ENCODE measurements at places on chromosomes 6 and 20.

- no peak for DNase-seq
Observed at GRCh38 chr6:1406306-1407072, 17.1 kb downstream of the FOXF2 start.

- no peak for DNase-seq
Observed at GRCh38 chr6:30603961-30604360, 13.1 kb downstream of the PPP1R10 start.

DNA sequence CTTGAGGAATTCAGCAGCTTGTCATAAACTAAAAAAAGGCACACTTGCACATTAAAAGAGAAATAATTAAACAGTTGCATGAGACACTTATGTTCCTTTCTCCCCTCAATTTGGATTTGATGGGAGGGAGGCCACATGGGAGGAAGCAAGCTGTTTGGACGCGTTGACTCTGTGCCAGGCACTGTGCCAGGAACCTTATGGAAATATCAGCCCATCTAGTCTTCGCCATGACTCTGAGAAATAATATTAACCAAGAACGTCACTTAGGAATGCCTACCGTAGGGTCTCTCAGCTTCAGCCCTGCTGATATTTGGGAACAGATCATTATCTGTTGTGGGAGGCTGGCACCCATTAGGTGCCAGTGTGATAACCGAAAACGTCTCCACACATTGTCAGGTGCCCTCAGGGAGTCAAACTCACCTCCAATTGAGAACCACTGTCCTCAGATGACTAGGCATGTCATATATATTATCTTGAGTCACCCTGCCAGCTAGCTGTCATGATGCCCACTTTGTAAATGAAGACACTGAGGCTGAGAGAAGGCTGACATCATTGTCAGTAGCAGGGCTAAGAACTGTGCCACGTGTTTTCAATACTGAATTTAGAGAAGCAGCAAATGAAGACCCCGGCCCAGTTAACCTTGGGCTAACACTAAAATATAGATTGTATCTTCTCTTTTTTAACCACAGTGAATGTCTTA lies 36.1 kb downstream of the EYA2 start:
- no peak for DNase-seq

DNA sequence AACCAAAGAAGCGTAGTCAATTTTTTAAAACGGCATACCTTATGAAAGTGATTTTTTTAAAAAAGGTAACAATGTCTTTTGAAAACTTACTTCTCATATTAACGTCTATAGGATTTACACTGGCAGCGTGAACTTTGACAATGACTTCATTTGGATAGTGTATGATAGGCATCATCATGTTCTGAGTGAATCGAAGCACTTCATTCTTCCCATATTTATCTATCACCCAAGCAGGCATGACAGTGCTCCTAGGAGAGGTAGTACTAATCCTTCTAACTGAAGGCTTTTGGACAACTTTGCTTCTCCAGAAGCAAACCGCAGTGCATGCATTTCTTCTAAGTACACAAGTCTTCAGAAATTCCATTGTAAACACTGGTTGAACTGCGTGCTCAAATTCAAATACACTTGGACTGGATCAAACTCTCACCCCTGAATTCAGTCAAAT lies 618 bp downstream of the RTN4IP1 start:
- no peak for DNase-seq

DNA sequence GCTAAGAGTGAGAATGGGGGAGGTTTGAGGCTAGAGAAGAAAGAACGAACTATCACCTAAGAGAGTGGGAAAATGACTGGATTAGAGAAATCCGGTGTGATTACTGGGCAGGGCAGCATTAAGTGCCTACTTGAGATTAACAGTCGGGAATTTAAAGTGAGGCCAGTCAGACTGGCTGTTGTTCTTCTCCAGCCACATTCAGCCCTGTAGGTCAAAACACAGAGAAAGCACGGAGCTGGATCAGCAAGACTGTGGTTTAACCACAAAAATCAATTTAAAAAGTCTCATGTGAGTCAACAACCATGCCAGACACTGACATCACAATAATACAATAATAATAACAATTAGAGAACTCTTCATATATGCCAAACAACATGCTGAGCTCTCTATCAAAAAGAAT lies 301.9 kb upstream of the SGK1 start:
- no peak for DNase-seq

Measured in cortex of kidney (tissue), 1 donor.